ENCODE measurements at places on chromosomes 6 and 20. TPM values are rescaled to one million over a fixed set of nuclear protein-coding genes. Genes with fewer than 3 reads are reported as not detected.

GHRH gene
- not detected for total RNA-seq

WFDC5 gene
- not detected for total RNA-seq

ITPR3 gene
- 61.2 TPM for total RNA-seq

CD24 gene
- total RNA-seq = 6.6 TPM

ARMC2 gene
- total RNA-seq = 6.4 TPM

SMLR1 gene
- not detected for total RNA-seq
